ENCODE measurements at places on chromosomes 5 and 9.

DNA sequence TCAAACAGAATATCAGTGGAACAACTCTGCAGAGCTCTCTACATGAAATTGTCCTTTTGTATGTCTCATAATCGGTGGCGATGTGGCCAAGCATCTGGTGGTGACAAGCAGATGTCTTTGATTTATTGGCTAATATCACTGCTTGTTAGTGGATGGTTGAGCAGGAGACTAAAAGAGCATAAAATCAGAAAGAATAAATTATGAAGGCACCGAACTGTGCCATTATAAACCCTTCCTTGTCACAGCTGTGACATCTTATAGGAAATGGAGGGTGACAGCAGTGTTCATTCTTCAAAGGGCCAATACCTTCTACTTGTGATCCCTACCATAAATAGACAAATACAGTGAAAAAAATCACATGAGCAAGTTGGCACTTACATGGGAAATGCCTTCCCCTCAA is 1404.3 kb downstream of the MAT2B start:
- no peak for DNase-seq

GRCh38 chr5:127772531-127772930 is 69.3 kb downstream of the CCDC192 start:
- DNase-seq: no peak

GRCh38 chr5:172999974-173000373 is 16.4 kb downstream of the ATP6V0E1 start:
- no peak for DNase-seq

DNA sequence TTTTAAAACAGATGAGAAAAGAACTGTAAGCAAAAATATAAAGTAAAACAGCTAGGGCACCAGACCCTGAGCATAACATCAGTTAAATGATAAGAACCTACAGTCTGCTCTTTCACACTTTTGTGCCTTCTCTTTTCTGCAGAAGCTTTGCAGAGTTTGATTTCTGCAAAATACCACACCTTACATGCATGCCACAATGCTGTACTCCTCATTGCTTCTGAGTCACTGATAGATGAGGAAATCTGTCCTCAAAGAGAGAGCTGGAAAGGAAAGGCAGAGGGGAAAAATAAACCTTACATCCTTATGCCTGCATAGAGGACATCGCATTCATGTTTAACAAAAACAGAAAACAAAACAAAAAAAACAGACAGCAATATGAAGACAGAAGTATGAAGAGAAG is 142.9 kb downstream of the ATPSCKMT start:
- no peak for DNase-seq

DNA sequence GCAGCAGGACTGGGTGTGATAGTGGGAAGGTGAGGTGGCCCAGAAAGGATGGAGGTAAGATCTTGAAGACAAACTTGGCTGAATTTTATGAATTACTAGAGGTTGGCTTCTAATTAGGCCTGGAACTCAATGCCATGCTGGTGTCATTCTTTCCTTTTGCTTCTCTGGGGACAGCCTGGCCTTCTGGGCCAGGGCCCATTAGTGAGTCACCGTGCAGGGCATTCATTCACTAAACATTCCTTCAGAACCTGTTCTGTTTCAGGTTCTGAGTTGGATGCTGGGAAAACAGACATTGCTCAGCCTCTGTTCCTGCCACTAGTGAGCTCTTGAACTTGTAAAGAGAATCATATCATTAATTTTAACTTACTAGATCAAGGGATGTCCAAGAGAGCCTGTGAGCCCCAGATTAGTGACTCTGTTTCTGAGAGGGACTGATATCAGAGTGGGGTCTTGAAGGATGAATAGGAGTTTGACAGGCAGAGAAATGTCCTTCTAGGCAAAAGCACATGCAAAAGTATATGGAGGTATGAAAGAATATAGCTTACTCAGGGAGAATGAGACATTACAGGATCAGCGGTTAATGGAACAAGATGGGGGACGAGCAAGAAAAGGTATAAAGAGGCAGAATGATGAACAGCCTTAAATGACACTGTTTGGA is 66.5 kb downstream of the LHX2 start:
- DNase-seq: no peak

- no peak for DNase-seq
Measured at GRCh38 chr5:148734518-148734917, 80.2 kb upstream of the HTR4 start.

- DNase-seq: no peak
Measured at GRCh38 chr5:138386290-138386689, 33.8 kb downstream of the KDM3B start.

GRCh38 chr5:82815871-82816270 is 261.3 kb downstream of the TMEM167A start:
- DNase-seq: no peak

- no peak for DNase-seq
Measured at GRCh38 chr5:1464511-1464910, 19.3 kb upstream of the SLC6A3 start.

All from NCI-H1694 treated with DMSO at 0.1 percent for 48 hours (cell line).